ENCODE measurements at places on chromosomes 7 and 10.

DNA sequence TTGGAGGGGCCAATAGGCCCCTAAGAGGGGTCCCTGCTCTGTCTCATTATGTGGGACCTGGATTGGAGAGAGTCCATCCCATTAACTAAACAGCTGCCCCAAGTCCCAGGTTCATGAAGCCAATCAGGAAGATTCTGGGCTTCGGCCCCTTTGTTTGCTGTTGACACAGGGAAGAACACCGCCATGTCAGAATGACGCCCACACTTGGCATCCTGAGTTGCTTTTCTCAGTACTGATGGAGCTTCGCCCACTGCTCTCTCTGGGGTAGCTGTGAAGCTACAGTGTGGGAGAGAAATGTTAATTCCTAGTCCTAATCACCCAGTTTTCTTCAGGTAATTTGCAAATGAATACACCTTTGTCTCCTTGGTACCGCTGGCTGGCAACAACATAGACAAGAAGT, 264.7 kb downstream of the GLRX3 start:
- peak; percentile 36 for DNase-seq

DNA sequence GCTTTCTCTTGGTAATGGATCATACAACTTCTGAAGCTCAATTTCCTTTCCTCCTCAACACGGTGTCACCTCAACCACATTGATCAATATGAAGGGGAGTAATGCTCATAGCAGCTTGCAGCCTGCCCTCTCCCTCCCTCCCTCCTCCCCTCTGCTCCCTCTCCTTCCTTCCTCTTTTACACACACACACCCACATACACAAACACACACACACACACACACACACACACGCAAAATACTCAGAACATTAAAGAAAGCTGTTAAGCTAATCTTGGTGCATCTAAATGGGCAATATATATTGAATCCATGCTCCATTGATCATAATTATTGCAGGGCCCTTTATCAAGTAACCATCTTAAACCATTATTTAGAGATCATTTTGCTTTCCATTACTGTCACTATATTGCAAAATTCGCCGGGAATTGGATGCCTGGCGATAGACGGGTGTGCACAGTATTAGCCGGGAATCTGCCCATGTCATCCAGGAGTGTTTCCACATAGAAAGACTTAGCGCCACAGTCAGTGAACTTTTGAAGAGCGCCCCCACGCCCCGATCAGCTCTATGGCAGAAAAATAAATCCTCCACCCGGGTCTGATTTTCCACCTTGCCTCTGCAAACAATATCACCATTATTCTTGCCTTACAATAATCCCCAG, 122.0 kb downstream of the PRLHR start:
- DNase-seq, result no peak

DNA sequence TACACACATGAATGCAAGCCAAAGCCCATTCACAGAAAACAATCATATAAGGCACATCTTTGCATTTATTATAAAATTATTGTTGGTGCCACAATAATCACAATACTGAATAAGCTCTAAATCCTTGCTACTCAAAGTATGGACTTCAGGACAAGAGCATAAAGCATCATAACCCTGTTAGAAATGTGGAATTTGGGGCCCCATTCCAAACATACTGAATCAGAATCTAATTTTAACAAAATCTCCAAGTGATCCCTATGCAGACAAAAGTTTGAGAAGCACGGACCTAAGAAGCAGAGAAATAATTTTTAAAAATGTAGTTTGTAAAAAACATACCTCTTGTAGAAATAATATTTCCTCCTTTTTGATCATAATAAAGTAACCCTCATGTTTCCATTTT, 199.2 kb downstream of the IMMP2L start:
- DNase-seq, result no peak

DNA sequence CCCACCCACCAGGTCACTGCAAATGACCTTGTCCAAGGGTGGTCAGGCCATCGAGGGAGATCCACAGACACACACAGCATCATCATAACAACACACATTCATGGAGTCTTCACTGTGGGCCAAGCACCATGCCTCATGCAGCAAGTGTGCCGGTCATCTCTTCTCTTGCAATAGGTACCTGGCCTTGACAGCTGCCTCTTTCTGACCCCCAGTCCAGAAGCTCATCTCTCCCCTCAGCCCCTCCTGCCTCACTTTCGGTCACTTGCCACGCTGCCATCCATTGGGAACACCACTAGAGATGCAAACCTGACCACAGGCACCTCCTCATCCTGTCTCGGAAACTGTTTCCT, 75.9 kb downstream of the OAT start:
- DNase-seq, result peak; percentile 15

DNA sequence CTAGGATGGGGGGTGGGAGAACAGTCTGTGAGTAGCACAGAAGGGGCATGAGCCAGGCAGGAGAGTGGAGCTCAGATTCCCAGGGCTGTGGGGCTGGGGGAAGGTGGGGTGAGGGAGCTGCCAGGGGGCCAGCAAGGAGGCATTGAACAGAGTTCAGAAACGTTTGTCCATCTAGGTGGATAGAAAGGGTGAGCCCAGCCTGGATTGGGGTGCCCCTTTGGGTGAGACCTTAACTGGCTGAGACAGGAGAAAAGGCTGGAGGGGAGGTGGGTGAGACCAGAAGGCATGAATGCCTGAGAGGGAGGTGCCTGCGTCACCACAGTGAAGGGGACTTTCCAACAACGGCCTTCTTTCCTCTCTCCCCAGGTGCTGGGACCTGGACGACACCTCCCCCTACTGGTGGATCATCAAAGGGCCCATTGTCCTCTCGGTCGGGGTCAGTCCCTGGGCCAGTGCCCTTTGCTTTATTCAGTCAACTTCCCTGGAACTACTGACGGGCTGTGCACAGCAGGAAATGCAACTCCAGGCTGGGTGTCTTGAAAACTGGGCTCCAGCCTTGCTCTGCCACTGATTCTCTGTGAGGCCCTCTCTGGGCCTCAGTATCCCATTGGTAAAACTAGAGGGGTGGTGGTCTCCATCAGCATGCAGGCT, 11.0 kb downstream of the GHRHR start:
- DNase-seq, result peak; percentile 86

DNA sequence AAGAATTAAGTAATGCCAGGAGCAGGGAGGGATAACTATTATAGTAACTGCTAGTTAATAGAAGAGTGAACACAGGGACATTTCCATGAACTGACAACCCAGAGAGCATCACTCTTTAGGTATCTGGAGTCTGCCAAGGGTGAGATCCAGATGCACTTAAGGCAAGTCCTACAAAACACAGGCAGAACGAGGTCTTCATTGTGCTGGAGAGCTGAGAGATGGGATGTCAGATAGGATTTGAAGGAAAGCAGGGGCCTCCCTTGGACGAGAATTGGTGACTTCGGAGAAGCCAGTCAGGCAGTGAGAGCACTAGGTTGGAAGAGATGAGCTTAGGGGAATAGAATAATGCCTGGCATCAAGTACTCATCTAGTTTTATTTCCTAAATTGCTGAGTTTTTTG, 684.5 kb downstream of the GATA3 start:
- no peak for DNase-seq

DNA sequence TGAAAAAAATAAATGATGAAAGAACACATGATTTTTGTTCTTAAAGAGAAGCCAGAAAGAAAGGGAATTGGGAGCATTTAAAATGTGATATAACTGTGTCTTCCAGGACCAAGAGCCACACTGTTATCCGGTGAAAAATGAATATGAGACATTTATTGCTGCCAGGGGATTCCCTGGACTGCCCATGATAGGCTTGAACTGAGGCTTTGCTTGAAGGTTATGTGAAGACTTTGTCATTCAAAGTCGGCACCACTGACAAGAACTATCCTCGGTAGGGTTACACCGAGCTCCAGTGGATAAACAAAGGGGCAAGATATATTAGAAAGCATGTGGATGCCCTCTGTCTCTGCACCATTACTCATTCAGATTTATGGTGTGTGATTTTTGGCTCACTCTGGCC, 125.4 kb upstream of the MINDY3 start:
- DNase-seq, result no peak

DNA sequence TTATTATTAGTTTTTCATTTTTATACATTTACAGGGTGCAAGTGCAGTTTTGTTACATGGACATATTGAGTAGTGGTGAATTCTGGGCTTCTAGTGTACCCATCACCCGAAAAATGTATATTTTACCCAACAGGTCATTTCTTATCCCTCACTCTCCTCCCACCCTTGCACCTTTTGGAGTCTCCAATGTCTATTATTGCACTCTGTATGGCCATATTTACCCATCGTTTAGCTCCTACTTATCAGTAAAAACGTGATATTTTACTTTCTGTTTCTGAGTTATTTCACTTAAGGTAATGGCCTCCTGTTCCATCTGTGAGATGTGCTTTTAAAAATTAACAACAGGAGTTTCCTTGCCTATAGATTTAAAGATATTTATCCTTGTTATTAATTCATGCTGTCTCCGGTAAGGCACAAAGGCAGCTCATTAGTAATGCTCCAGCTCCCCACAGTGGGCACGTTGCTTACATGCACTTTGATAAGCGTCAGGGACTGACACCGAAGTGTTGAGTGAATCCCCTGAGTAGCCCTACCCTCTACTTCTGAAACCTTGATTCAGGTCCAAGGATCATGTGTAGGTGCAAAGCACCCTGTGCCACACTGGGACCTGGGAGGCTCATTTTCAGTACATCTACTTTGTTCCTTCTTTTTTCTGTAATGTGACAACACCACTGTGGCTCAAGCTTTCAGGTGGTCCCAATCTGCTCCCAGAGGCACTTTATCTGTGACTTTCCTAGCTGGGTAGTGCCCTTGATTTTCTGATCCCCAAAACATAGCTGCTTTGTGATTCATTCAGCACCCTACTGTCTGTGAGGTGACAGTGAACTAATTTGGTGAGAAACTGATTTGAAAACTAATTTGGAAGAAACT, 27.3 kb downstream of the HYAL4 start:
- peak; percentile 57 for DNase-seq
